ENCODE measurements at places on chromosomes 7 and 10.

- DNase-seq = no peak
These were observed 6.9 kb downstream of the LYZL1 start for GRCh38 chr10:29295813-29296212.

GRCh38 chr7:112898432-112899290, 108.5 kb upstream of the TMEM168 start:
- peak; percentile 44 for DNase-seq

GRCh38 chr10:109963439-109963838, 40.1 kb upstream of the XPNPEP1 start:
- no peak for DNase-seq

DNA sequence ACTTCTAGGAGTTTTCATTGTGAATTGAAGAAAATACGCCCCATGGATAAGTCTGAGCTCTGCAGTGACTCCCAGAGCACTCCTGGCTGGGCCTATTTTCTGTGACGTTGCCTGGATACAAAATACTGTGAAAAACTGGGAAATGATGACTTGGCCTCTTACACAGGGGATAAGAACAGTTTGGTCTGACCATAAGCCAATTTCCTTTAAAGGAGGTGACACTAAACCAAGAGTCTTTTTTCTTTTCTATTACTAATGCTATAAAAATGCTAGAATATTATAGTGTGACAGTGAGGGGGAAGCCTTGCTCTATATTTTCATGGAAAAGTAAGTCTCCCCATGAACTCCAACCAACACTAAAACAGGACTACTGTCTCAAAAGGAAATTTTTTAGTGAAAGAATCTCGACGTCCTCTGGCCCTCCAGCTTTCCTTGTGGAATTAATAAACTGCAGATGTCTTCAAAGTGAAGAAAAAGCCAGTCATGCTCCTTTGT, 45.5 kb downstream of the MYOF start:
- DNase-seq = no peak

GRCh38 chr7:38674513-38674912, 43.3 kb upstream of the AMPH start:
- no peak for DNase-seq

DNA sequence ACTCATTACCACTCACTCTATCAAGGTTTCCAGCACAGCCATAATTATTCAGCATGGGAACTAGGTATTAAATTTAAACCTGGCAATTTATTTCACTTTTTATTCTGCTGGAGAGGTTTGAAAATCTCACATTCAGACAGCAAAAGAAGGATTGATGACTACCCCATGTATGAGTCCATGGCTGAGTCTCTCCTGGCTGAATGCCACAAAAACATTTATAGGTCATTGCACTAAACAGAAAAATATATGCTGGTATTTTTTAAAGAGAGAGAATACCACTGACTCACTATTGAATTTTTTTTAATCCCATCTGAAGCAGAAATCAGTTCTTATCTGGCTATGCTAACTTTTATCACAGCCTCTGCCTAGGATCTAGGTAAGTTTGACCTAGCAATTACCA, 336.3 kb downstream of the PPP1R3A start:
- DNase-seq = no peak

- DNase-seq = peak; percentile 19
These were observed 179.8 kb upstream of the CSTF2T start for GRCh38 chr10:51879238-51879637.

DNA sequence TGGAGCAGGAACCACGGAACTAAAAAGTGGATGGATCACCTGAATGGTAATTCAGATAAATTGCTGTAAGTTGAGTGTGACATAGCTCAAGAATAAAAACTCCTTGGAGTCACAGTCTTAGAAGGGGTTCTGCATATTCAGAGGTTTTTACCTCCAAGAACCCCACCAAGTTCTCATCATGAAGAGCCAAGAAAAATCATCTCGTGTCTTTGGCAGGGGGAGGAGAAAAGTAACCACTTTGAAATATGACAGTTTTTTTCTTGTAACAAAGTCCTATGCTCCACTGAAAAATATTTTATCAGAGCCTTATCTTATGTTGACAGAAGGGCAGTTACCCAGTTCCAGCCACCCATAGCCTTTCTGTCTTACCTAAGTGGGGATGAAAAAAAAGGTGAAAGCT, 38.2 kb upstream of the MBL2 start:
- DNase-seq = no peak

DNA sequence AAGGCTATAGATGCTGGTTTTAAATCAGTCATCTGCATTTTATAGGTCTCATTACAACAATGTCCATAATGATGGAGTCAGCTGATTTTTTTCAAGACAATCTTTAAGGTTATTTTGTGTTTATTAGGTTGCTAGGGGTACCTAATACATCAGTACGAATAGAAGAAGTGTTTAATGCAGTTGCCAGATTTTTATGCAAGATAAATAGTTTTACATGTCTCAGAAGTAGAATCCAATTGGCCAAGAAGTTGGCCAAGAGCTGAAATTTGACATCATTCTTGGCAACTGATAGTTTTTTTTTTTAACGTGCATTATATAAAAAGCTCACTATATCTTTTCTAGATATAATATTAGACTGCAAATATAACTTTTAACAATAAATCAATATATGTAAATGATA, 208.5 kb downstream of the TRIL start:
- no peak for DNase-seq

DNA sequence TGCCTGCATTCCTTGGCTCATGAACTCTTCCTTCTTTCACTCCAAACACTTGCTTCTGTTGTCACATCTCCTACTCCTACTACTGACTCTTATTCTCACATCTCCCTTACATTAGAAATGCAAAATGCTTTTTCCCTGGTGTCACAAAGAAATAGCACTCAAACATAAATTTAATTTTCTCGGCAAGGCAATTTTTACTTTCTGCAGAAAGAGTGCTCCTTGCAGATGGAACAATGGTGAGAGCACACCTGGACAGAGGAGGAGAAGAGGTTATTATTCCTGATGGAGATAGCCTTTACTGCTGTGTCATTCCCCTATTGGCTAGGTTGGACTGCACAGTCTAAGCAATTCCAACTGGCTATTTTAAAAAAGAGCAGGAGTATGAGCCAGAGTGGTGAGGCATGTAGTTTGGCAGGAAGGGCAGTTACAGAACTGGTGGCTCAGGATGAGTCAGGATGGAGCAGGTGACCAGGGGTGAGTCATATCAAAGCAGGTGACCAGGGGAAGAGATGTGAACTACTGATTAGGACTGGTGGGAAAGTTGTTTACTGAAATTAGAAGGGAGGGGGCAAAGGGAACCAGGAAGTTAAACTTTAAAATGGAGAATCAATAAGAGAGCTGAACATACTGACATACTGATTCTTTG, 52.9 kb downstream of the CYP2C9 start:
- DNase-seq = no peak

GRCh38 chr7:95421847-95422444, 12.9 kb downstream of the PON2 start:
- no peak for DNase-seq

DNA sequence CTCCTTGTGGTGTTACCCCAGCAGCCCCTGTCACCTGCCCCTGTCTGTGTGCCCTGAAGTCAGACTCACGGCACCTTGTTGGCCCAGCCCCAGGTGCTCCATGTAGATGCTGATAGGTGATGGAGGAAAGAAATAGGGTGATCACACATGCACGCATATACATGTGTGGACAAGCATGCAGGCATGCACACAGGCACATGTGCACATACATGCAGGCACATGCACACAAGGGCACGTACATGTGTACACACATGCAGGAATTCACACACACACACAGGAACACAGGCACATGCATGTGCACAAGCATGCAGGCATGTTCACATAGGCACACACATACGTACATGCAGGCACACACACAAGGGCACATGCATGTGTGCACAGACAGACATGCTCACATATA, 16.6 kb upstream of the ELFN1 start:
- DNase-seq = no peak

DNA sequence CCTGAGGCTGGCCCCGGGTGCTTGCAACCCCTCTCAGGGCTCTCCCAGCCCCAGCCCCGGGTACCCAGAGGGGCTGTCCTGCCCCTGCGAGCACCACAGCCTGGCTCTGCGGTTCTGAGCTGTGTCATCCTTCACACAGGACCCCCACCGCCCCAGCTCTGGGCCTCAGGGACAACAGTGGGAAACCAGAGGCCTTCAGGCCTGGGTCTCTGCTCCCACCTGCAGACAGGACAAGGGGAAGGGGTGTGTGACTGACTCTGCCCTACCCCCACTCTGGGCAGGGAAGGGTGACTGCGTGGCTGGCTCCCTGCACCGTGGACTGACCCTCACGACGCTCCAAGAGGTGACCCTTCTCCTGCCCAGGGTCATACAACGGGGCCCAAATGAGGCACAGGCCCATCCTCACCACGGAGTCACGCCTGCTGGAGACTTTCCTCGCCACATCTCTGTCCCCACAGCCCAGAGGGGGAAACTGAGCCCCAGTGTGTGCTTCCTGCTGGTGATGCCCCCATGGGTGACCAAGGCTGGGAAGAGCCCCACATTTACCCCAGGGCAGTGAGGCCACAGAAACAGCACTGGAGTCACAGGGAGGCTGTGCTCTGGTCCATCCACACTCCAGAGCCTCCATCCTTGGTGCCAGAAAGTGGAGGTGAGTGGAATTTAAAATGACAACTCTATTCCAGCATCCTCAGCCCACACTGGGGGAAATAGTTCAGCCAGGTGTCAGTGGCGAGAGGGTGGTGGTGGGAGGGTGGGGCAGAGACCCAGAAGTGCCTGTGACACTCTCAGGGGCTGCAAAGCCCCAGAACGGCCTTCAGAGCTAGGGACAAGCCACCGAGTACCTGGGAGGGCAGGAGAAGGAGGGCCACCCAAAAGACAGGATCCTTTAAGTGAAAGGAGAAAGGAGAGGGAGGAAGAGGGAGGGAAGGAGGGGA, 13.6 kb downstream of the CAMK2B start:
- no peak for DNase-seq

DNA sequence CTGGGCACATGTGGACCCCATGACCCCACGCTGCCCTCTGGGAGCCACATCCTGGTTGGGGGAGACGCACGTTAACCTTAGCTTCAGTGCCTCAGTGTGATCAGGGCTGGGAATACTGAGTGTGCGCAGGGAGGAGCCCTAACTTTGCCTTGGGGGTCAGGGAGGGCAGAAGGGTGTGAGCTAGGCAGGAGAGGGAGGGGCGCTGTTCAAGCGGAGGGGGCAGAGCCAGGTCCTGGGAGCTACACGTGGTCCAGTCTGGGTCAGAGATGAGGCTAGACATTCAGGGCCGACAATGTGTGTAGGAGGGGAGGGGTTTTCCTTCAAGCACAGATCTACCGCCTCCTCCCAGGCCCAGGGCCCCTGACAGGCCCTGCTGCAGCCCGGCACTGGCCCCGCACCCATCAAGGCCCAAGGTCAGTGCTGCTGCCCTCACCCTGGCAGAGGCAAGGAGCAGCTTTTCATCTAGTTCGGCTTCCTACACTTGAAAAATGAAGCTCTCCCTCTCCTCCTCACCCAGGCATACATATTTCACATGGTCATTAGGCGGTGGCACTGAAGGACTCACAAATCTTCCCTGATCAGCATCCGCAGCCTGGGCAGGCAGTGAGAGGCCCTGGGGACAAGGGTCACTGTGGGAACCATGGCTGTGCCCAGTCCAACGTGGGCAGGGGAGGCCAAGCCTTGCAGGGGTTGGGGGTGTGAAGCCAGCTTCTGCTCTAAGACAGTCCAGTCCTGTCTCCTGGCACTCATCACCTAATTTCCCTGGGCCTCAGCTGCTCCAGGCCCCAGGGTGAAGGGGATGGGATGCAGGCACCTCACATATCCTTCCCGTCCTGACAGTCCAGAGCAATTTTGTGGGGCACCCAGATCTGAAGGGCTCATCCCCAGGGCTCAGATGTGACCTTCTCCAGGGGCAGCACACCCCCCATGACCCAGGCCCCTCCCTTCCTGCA, 47.3 kb downstream of the C10orf105 start:
- no peak for DNase-seq

DNA sequence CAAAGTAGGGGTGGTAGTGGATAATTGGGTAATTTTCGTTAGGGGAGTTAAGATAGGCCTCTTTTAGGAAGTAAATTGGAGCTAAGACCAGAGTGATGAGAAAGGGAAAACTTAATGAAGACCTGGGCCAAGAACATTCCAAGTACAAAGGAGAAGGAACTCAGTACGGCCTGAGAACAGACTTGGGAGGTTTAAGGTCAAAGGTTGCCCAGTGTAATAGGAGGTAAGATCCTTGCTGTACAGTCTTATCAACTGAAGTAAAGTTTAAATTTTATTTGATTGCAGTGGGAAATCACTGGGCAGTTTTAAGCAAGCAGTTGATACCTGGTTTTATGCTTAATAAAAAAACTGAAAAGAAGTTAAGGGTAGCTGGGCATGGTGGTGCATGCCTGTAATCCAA, 76.4 kb downstream of the MPLKIP start:
- DNase-seq = no peak

DNA sequence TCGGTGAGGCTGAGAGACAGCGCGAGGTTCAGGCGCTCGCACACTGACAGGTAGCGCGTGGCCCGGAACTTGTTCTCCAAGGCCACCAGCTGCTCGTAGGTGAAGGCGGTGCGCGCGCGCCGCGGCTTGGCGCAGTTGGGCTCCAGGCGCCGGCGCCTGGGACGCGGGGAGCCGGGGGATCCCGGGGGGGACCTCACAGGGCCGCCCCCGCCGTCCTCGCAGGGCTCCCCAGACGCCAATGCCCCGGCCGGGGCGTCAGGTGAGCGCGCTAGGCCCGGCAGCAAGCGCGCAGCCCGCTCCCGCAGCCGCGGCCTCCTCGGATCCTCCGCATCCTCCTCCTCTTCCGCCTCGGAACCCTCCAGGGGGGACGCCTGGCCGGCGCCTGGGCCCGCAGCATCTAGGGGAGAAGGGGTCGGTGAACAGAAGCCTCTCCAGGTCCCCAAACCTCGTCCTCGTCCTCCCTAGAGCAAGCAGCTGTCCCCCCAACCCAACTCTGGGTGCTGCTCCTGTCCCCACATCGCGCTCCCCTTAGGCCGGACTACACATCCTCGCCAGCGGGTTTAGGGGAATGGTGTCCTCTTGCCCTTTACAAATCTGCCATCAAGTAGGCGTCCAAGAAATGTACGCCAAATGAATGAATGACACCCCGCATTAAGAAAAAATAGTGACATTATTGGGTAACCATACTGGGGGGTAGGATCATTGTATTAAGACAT, 1.9 kb downstream of the NKX1-2 start:
- DNase-seq = peak; percentile 31

DNA sequence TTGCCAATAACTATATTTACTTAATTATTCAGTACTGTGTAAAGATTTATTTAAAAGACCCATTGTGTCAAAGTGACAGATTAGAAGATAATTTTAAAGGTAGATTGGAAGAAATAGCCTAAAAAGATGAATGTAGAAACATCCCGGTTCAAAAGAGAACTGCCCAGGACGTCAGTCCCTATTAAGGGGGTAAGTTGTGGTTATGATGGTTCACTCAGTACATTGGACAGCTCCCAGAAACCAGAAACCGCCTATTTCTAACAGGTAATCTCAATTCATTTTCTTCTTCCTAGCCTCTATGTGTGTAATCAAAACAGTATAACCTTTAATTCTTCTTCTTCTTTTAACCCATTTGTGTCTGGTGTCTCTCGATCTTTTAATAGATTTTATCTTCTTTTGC, 1.5 kb upstream of the FERD3L start:
- DNase-seq = no peak

- no peak for DNase-seq
These were observed 14.4 kb upstream of the GDF10 start for GRCh38 chr10:47285381-47286115.

GRCh38 chr7:131943646-131944045, 387.2 kb upstream of the PODXL start:
- DNase-seq = no peak

GRCh38 chr7:137135654-137136350, 207.7 kb downstream of the PTN start:
- DNase-seq = no peak

- peak; percentile 19 for DNase-seq
These were observed 3.2 kb upstream of the IL2RA start for GRCh38 chr10:6065406-6065805.

All from activated CD4-positive, alpha-beta T cell treated with anti-CD3 and anti-CD28 coated beads for 48 hours (primary cell).